ENCODE measurements at places on chromosomes 5 and 9.

GRCh38 chr5:1295650-1296037, 776 bp upstream of the TERT start:
- DNase-seq = no peak

- peak; percentile 21 for DNase-seq
Observed at GRCh38 chr9:136943291-136944211, 987 bp downstream of the FBXW5 start.

- no peak for DNase-seq
Observed at GRCh38 chr5:151724360-151724759, 34.1 kb downstream of the ATOX1 start.

DNA sequence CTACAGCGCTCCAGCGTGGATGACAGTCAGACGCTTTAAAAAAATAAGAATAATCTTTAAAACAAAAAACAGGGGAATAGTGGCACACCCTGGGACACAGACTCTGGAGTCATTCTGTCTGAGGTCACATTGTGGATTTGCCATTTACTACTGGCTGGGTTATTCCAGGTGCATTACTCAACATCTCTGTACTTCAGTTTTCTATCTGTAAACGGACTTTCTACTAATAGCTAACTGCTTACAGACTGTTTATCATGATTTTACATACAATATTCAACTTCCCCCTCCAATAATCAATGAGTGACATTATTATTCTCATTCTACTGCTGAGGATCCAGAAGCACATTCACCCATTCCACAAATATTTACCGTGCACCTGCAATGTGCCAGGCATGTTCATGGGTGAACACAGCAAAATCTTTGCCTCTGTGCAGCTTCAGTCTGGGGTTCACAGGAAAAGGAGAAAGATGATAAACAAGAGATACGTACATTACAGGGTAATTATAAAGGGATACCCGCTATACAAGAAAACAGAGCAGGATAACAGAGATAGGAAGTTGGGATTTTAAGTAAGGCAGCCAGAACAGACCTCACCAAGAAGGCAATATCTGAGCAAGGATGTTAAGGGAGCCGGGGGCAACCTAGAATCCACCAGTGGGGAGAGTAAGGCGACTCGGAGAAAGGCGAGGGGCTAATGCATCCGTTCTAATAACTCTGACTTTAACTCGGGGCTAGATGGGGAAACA, 984 bp upstream of the RAD23B start:
- no peak for DNase-seq

- DNase-seq = no peak
Observed at GRCh38 chr5:169149317-169149716, 151.6 kb downstream of the SLIT3 start.
